EH (cell line): ENCODE measurements at places on chromosomes 4 and X.

DNA sequence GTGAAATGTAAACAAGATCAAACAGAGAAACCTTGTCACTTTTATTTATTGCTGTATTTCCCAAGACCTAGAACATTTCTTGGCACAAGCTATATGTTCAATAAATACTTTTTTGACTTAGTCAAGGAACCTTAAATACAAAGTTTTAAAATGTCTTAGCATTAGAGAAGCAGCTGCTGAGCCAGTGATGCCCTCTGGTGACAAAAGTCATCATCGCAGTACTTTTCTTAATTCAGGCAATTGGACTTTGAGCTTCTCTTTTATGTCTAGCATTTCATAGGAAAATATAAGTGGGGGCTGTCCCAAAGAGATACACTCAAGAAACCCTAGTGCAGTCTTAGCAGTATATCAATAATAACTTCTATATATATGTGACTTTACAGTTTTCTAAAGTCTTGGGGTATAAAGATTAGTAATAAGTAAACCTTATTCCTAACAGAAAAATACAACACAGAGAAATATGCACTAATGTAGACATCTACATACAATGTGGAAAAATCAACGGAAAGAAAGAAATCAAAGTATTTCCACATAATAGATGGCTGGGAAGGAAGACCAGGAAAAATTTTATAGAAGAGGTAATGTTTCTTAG is 118.4 kb downstream of the DTHD1 start:
- no peak for DNase-seq

DNA sequence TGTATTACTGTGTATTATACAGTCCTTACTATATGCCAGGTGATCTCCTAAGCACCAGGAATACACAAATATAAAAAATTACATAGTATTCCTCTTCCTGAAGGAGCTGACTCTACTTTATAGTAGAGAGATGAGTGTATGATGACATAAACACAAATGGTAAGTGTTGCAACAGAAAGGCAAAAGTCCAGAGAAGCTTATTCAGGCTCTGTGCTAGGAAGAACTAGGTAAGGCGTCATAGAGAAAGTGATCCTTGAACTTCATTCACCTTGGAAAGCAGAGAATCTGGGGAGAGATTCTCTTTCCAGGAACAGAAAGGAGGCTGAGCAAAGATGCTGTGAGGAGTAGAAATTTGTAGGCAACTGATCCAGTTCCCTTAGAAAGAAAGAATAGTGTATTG is 115.0 kb upstream of the KCNIP4 start:
- no peak for DNase-seq

DNA sequence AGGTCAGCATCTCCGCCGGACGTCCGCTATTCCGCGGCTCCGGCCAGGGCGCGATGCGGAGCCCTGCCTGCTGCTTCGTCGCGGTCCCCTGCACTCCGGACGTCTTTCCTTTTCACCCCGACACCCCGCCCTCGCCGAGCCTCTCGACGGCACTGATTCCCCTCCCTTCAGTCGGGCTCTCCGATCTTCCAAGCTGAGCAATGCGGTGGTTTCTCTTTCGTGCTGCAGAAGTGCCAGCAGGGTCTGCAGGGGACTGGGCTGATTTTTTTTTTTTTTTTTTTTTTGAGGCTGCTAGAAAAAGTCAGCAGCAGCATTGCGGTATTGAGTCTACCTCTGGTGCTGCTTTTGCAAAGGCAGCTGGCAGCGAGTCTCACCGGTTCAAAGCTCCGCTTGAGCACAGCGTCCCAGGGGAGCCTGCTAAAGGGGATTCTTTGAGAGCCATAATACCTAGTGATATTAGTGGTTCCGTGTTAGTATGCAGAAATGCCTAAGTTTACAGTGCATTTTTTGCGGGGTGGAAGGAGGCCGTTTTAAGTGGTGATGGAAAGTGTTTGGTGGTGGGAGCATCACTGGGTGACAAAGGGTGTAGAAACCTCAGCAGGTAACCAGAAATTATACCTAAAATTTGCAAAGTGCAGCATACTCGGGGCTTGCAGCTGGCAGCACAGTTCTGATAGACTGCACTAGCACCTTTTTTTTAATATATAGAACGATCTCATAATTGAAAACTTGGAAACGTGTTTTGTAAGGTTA is 969 bp downstream of the STIM2 start:
- DNase-seq, result peak; percentile 76

- DNase-seq, result peak; percentile 40
Measured at GRCh38 chr4:47704693-47705325, 133.1 kb downstream of the CORIN start.

DNA sequence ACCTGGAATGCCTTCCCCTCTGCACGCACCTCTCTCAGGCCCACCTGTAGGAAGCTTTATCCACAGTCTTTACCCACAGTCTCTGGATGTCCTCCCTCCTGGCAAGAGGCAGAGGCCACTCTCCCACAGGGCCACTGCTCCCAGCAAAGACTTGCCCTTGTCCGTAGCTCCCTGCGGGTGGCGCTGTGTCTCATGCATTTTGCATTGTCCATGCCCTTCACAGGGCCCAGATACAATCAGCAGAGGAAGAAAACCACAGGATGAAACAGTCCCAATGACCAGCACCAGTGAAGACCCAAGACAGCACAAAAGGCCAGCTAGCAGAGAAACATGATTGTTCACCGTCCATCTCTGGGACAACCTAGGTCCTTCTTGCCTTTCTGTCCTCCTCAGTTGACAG is 2.1 kb upstream of the NSG1 start:
- peak; percentile 22 for DNase-seq

GRCh38 chr4:10743357-10743756 is 58.8 kb upstream of the CLNK start:
- no peak for DNase-seq

DNA sequence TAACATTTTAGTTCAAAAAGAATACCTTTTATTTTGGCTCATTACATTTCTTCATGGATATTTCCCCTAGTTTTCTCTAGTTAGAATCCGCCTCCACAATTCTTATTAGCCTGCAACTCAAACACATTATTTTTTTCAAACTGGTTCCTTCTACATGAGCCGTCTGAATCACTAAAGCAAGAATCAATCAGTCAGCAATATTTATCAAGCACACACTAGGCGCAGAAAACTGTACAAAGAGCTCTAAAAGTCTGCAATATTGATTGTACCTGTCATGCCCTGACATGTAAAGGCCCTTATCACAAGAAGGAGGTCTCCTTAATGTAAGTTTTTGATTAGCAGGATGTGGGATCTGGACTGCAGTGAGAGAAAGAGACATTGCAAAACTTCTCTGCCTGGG is 94.8 kb upstream of the CENPE start:
- DNase-seq, result no peak

GRCh38 chrX:64398088-64398487 is 2.8 kb upstream of the MTMR8 start:
- no peak for DNase-seq

DNA sequence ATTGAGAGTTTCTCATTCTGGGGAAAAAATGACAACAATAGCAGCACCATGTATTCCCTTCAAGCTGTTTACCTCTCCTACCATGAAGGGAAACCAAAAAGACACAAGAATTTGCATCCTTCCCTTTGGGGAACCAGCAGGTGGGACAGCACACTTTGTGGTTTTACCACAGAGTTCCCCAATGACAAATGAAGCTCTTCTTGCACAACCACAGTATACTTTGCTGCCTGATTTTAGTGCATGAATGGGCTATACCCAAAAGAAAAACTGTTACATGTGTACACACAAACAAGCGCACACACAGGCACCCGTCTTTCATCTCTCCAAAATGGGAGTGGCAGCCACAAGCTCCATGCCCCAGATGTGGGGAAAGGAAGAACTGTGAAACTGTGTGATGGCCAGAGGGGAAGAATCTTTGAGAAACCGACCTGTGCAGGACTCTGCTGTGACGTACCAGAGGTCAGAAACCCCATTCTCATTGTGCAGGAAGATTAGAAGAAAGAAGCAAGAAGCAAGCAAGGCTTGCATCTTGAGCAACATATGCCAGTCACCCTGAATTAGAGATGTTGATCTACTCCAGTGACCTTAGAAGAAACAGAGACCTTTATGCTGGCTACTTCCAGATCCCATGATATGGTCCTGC is 2.7 kb upstream of the MAML3 start:
- no peak for DNase-seq

DNA sequence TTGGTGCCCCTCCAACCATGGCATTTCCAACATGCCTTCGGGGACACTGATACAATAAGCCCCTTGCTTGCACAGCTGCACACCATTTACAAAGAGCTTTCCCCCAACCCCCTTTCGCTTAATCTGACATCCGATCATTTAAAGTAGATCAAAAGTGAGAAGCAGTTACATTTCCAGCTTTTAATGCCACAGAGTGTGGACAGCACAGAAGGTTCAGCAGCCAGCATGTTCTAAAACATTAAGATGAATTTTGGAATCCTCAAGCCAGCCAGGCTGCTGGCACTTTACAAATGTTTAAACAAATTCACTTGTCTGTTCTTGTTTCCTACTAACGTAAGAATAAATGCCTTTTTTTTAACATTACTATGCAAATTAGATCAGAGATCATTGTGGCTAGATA is 284.4 kb upstream of the LDB2 start:
- DNase-seq, result no peak

DNA sequence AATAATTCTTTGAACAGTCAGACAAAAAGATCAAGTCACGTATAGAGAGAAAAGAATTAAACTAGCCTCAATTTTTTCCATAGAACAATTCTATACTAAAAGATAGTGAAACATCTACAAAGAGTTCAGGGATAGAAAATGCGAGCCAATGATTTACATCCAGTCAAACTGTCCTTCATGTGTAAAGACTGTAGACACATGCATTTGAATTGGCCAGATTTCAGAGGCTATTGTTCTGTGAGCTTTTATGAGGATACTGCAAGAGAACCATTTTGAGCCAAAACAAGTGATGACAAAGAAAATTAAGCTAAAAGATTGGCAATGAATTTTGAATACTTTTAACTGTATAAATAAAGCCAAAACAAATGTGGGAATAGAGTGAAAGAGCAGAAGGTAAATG is 1230.3 kb downstream of the RPA4 start:
- DNase-seq, result no peak

GRCh38 chr4:24720979-24721378 is 74.4 kb upstream of the SOD3 start:
- DNase-seq, result no peak

- peak; percentile 84 for DNase-seq
Measured at GRCh38 chrX:120791013-120791643, 84.5 kb downstream of the CT47B1 start.

GRCh38 chr4:48254381-48255071 is 15.1 kb downstream of the TEC start:
- peak; percentile 81 for DNase-seq

GRCh38 chrX:153708415-153708814 is 15.8 kb downstream of the BCAP31 start:
- peak; percentile 78 for DNase-seq

DNA sequence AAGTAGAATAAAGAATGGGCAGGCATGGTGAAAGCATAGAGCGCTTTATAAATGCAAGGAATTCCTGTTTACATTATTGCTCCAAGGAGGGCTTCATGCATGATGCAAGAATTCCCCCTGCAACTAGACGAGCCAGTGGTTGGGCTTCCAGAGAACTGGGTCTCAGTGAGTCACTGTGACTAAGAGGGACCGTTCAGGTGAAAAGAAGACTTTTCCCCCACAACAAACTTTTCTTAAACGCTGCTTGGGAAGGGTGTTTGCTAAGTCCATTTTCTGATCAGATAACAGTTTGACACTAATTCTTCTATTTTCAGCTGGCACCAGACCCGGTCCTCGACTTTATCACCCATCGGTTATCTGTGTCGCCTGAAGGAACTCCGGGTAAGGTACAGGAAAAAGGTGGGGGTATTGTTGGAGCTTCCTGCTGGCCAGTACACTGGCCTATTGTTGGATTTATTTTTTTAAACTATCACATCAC is 40.1 kb downstream of the LDB2 start:
- peak; percentile 73 for DNase-seq
